ENCODE measurements at places on chromosomes 2 and 18. TPM values are rescaled to one million over a fixed set of nuclear protein-coding genes. Genes with fewer than 3 reads are reported as not detected.

DNA sequence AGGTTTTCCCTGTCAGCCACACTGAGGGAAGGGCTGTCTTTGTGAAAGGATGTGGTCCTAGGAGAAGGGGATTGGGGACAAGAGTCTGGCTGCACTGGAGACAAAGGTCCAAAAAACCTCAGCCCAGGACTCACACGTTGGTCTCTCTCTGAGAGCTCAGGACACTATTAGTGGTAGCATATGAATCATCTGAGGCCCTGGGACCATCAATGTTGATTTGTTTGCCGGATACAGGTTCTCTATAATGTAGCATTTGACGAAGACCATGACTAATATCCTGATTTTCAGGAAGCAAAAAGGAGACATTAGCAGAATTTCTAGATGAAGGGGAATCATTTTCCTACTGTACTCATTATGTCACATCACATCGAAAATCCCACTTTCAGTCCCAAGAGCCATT is 22.2 kb upstream of the DNAH6 start:
- H3K27ac ChIP-seq: no peak overlapping the region
- DNase-seq: no peak
- H3K27me3 ChIP-seq: no peaks in the 10 kb centered on the region
- H3K4me1 ChIP-seq: no peaks in the 10 kb centered on the region
- H3K4me3 ChIP-seq: no peak overlapping the region

DNA sequence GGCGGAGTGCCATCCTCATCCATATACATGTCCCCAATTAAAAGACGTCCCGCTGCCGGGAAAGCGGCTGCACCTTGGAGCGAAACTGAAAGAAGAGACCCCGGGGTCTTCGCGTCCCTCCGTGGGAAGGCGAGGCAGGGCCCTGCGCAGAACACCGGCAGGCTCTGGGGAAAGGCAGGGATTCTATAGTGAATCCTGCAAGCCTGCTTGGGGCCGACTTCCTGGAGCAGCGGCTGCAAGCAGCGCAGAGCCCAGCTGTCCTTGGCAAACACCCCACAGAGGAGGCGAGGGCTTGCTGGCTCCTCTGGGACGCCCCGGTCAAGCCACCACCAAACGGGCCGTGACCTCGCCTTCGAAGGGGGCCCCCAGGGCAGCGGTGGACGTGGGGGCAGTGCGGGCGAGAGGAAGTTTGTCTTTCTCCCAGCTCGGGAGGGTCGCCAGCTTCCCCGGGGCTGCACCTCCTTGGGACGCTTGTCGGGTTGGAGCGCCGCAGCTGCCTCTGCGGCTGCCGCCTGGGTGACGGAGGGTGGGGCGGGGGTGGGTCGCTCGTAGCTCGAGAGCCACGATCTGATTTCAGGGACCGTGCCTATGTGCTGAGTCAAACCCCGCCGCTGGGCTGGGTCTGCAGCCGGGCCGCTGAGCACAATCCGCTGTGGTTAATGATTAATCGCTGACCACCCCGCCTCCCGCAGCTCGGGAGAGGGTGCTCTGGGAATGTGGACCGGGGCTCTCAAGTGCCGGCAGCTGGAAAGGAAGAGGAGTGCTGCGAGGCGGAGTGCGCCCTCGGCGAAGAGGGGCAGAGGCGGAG is 486 bp upstream of the GPR39 start:
- H3K4me3 ChIP-seq: peak overlapping the region; percentile 76

- H3K4me3 ChIP-seq: no peak overlapping the region
- DNase-seq: no peak
- peaks cover 4% of the 10 kb centered on the region for H3K4me1 ChIP-seq
- no peak overlapping the region for H3K27ac ChIP-seq
- no peaks in the 10 kb centered on the region for H3K27me3 ChIP-seq
Observed at GRCh38 chr2:100405403-100406119, 11.9 kb downstream of the CHST10 start.

DNA sequence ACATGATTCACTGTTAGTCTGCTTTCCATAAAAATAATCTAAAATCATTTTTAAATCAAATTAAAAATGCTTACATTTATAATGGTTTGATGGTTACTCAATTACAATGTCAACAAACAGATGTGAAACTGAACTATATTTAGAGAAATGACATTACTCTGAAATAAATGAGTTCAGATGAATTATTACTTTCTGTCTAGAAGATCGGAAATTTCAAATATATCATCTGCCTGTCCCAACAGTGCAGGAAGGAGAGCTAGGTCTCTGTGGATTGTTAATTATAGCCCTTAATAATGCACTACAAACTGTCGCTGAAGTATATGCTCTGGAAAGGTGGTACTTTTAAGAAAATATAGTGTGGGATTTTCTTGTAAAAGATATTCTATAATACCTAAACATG is 109.8 kb downstream of the DSEL start:
- no peak overlapping the region for H3K27ac ChIP-seq
- no peaks in the 10 kb centered on the region for H3K36me3 ChIP-seq
- H3K4me3 ChIP-seq: no peak overlapping the region
- no peaks in the 10 kb centered on the region for H3K27me3 ChIP-seq

Gene ERBB4
- 43.8 TPM for total RNA-seq

- H3K27ac ChIP-seq: no peak overlapping the region
- H3K4me3 ChIP-seq: no peak overlapping the region
- no peak for DNase-seq
- no peaks in the 10 kb centered on the region for H3K36me3 ChIP-seq
- H3K27me3 ChIP-seq: no peaks in the 10 kb centered on the region
Observed at GRCh38 chr2:10185046-10185445, 62.5 kb downstream of the RRM2 start.

Gene TIGD1
- total RNA-seq: 11.9 TPM

DNA sequence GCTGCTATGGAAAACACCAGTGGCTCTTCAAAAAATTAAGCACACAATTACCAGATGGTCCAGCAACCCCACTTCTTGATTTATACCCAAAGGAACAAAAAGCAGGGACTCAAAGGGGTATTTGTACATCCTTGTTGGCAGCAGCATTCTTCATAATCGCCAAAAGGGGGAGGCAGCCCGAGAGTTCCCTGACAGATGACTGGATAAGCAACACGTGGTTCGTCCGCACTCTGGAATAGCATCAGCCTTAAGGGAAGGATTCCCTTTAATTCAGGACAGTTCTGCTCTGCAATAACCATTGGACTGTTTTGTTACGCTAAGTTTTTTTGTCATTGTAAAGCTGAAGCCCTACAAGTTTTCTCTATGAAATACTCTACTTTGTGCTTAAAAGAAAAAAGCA is 76.7 kb upstream of the TWIST2 start:
- peaks cover 57% of the 10 kb centered on the region for H3K27me3 ChIP-seq
- H3K4me3 ChIP-seq: no peak overlapping the region
- H3K4me1 ChIP-seq: peaks cover 27% of the 10 kb centered on the region
- H3K27ac ChIP-seq: no peak overlapping the region

DNA sequence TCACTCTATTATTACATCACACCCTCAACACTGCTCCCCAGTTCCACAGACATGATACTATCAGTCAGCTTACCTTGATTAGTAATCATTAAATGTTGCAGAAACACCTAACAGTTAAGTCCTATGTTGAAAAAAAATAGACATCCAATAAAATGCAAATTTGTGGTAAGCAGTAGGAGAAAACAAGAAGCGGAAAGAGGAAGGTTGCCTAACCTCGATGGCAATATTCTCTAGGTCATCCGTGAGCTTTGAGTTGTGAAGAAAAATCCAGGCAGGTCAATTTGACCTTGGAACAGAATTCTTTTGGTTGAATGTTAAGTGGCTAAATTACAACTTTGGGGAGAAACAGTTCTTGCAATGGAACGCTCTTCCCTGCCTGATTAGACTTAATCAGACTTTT is 264.4 kb downstream of the AFF3 start:
- peaks cover 24% of the 10 kb centered on the region for H3K27me3 ChIP-seq
- no peak overlapping the region for H3K27ac ChIP-seq
- DNase-seq: no peak
- H3K4me3 ChIP-seq: no peak overlapping the region
- H3K4me1 ChIP-seq: peaks cover 18% of the 10 kb centered on the region

Gene ELOA2
- total RNA-seq: not detected

DNA sequence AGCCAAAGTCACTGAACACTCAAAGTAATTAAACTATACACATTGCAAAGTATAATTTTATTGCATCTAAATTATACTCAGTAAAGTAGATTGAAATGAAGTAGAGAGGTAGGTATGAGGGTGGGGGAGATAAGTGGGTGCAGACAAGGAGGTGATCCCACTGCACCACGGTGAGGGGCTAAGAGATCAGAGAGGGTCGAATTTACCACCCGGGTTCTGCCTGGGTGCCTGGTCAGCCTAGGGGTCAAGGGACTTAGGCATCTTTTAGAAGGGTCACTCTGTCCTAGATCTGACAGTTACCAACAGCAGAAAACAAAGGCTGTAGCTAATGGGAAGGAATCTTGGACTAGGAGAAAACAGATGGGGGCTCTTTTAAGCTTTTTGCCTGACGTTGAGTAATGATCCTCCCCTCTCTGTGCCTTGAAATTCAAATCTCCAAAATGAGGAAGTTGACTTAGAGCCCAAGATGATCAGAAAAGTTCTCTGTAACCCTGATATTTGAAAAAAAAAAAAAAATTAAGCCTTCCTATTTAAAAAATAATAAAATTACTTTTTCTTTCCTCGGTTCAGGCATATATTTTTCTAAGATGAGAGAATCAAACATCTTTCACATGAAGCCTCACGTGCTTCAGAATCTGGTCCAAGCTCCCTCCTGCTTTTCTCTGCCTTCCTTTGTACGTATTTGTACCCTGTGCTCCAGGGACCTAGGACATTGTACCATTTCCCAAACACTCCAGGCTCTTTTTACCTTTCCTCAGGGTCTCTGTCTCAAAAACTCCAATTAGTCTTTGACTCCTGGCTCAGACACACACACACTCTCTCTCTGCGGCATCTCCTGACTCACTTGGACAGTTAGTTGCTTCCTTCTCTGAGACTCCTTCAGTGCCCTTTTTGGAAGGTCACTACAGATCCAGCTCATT is 353.9 kb downstream of the CYRIA start:
- peaks cover 27% of the 10 kb centered on the region for H3K27me3 ChIP-seq
- H3K36me3 ChIP-seq: no peaks in the 10 kb centered on the region
- no peak overlapping the region for H3K4me3 ChIP-seq
- no peak for DNase-seq
- no peaks in the 10 kb centered on the region for H3K4me1 ChIP-seq

GRCh38 chr18:3912705-3913104 is 462.7 kb downstream of the TGIF1 start:
- H3K4me3 ChIP-seq: no peak overlapping the region
- no peaks in the 10 kb centered on the region for H3K27me3 ChIP-seq
- no peak overlapping the region for H3K27ac ChIP-seq
- no peaks in the 10 kb centered on the region for H3K36me3 ChIP-seq
- no peak for DNase-seq

- H3K36me3 ChIP-seq: no peaks in the 10 kb centered on the region
- H3K4me3 ChIP-seq: no peak overlapping the region
- no peaks in the 10 kb centered on the region for H3K4me1 ChIP-seq
- peaks cover 13% of the 10 kb centered on the region for H3K27me3 ChIP-seq
Observed at GRCh38 chr2:30410217-30410616, 36.8 kb upstream of the LCLAT1 start.

- peaks cover 7% of the 10 kb centered on the region for H3K4me1 ChIP-seq
- DNase-seq: peak; percentile 48
- H3K27ac ChIP-seq: no peak overlapping the region
- H3K36me3 ChIP-seq: peaks cover 11% of the 10 kb centered on the region
Observed at GRCh38 chr2:11583840-11584524, 50.1 kb downstream of the GREB1 start.

DNA sequence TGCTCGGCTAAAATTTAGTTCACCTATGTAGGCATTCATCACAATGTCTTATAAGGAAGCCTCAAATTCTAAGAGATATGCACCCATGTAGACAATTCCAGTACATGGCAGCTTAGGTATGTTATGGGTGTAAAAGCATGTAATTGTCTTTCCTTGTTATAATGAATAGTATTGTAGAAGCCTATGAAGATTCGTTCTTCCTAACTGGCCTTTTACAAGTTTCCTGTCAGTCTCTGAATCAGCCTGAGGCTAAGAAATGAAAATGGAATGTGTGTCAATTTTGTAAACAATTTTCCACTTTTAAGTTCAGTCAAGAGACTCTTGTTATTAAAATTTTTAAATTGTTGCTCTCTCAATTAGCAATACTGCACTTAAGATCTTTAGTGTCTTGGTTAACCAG is 189.9 kb upstream of the GALNT5 start:
- no peaks in the 10 kb centered on the region for H3K4me1 ChIP-seq
- H3K27me3 ChIP-seq: no peaks in the 10 kb centered on the region
- no peak overlapping the region for H3K27ac ChIP-seq
- DNase-seq: no peak
- no peaks in the 10 kb centered on the region for H3K36me3 ChIP-seq

Gene PHOSPHO2
- 13.5 TPM for total RNA-seq

DNA sequence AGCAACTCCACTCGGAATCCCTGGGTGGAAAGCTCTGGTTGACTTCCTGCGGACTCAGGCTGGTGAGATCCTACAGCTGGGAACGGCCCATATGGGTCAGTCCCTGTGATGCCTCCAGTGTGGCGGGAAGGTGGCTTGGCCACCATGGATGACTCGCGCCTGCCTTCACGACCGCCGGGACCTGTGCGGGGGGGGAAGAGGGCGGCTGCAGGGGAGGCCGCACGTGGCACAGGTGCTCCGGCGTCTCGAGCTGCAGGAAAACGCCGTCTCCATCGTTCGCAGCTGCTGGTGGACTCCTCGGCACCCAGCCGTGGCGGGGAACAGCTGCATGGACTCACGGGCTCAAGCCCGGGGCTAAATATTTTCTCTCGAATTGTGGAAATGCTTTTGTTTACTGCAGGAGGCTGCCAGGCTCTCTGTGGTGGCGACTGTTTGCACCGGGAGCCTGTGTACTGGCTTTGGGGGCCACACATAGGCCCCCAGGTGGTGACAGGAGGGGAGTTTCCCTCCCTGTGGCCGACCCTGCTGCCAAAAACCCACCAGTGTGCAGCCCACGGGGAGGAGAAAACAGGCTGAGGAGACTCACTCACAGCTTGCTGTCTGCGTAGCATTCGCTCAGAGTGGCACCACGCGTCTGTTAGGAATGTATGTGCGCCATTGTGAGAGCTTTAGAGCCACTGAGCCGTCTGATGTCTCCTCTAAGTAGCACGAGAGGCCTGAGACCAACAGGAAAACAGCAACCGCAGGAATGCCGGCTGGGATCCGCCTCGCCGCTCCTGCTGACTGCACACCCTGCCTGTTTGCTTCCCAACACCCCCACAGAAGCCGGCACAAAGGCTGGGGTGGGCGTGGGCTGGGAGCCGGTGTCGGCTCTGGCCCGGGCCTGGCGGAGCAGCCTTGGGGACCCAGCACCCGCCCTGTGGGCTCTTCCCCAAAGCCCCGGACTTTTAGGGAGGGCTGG is 89.2 kb downstream of the NFATC1 start:
- H3K27ac ChIP-seq: no peak overlapping the region
- H3K4me3 ChIP-seq: no peak overlapping the region
- H3K27me3 ChIP-seq: peaks cover 2% of the 10 kb centered on the region
- no peak for DNase-seq

Gene MROH2A
- not detected for total RNA-seq

Gene FOXI3
- 0.57 TPM for total RNA-seq

Gene ANKRD44
- total RNA-seq: 6.0 TPM

- H3K27ac ChIP-seq: no peak overlapping the region
- no peak overlapping the region for H3K4me3 ChIP-seq
- no peaks in the 10 kb centered on the region for H3K27me3 ChIP-seq
Observed at GRCh38 chr2:65999103-65999502, 435.8 kb upstream of the MEIS1 start.

GRCh38 chr18:71374294-71375000 is 1085.6 kb downstream of the SOCS6 start:
- peaks cover 19% of the 10 kb centered on the region for H3K27me3 ChIP-seq
- H3K4me1 ChIP-seq: peaks cover 10% of the 10 kb centered on the region
- DNase-seq: no peak
- no peaks in the 10 kb centered on the region for H3K36me3 ChIP-seq
- H3K27ac ChIP-seq: no peak overlapping the region
- H3K4me3 ChIP-seq: no peak overlapping the region

- no peaks in the 10 kb centered on the region for H3K36me3 ChIP-seq
- no peaks in the 10 kb centered on the region for H3K4me1 ChIP-seq
- no peak overlapping the region for H3K27ac ChIP-seq
- no peak overlapping the region for H3K4me3 ChIP-seq
- H3K27me3 ChIP-seq: peaks cover 76% of the 10 kb centered on the region
Observed at GRCh38 chr2:206700156-206700555, 18.0 kb downstream of the DYTN start.

Gene PDE11A
- 60.5 TPM for total RNA-seq
